ENCODE measurements at places on chromosomes 6 and 20. TPM values are rescaled to one million over a fixed set of nuclear protein-coding genes. Genes with fewer than 3 reads are reported as not detected.

DNA sequence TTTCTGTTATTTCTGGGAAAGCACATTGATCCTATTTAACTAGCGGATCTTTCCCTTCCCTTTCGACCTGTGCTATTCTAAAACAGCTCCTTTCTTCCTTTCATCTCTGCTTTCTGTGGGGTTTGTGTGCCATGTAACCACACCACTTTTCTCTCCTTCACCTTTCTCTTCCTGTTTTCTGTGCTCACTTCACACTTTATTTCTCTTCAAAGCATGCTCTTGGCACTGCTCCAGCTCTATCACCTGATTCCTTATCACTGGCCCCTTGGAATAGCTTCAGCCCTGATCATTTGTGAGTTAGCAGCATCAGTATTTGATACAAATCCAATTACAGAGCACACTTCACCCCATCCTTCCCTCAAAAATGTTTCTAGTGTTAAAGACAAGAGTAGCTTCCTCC lies 8.1 kb upstream of the METTL24 start:
- DNase-seq: no peak

GRCh38 chr20:13301596-13301995 lies 80.5 kb downstream of the ISM1 start:
- DNase-seq: no peak

GRCh38 chr20:1895674-1896483 lies 672 bp downstream of the SIRPA start:
- no peak for DNase-seq

- DNase-seq: no peak
These were observed 95.6 kb downstream of the SNAP25 start for GRCh38 chr20:10314198-10314597.

GRCh38 chr6:100466410-100467128 lies 1.8 kb upstream of the SIM1 start:
- no peak for DNase-seq

GRCh38 chr6:43523284-43523683 lies 6.4 kb downstream of the POLR1C start:
- DNase-seq: no peak

GRCh38 chr6:143620447-143620846 lies 57.3 kb upstream of the PHACTR2 start:
- DNase-seq: no peak

- no peak for DNase-seq
These were observed 42.7 kb downstream of the REPS1 start for GRCh38 chr6:138945354-138945753.

TRAPPC3L gene
- total RNA-seq: 0.34 TPM

OPRM1 gene
- not detected for total RNA-seq

MMP24 gene
- 6.5 TPM for total RNA-seq

DCBLD1 gene
- 33.9 TPM for total RNA-seq

MUC22 gene
- not detected for total RNA-seq

SAMHD1 gene
- total RNA-seq: 45.5 TPM

Measured in glomerular endothelial cell (primary cell).